Stimulated activated CD8-positive, alpha-beta memory T cell treated with anti-CD3 and anti-CD28 coated beads, Interleukin-7, amount 100 ng/mL, for 24 hours (primary cell): ENCODE measurements at places on chromosomes 6 and 20.
A peak's percentile ranks its signal among the peaks of the same experiment; 100 is the strongest.

- no peak for DNase-seq
Observed at GRCh38 chr6:167267921-167268401, 23.2 kb upstream of the UNC93A start.

DNA sequence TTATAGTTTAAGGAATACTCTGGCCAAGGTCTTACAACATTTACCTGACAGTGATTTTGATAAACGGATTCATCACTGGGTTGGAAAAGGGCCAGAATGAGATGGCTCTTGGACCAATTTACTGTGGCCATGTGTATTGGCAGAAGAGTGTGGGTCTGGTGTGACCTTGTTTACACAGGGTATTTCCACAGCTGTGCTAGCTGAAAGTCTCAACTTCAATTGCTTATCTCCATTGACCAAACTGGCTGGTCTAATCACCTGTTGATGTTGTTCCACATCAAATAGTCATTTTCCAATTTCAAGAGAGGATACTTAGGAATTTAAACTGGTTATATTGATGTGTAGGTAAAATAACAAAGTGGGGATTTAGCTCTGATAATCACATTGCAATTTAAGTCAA lies 501.6 kb upstream of the MAP3K7 start:
- DNase-seq: no peak

- DNase-seq: no peak
Observed at GRCh38 chr20:52738081-52738480, 234.1 kb upstream of the TSHZ2 start.

DNA sequence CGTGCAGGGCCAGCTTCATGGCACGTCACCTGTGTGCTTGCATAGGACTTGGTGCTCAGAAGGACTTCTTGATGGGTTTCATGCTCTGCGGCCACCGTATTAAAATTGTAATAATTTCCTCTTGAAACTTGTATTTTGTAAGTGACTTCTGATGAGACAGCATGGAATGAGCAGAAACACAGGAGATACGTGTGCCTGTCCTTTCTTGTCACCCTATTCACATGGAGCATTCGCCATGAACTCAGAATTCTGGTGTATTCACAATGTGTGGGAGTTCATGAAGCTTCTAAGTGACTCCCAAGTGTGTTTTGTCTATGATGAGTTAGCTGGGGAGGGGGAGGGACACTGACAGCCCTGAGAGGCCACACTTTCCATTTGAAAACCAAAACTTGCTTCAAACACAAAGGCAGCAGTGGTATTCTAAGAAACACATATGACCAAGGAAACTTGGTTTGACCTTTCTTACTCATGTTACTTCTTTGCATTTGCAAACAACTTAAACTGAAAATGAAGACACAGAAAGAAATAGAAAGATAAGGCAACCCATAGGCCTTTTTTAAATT lies 92.1 kb upstream of the NEDD9 start:
- DNase-seq: peak; percentile 21

GRCh38 chr6:89468998-89469397 lies 36.0 kb downstream of the ANKRD6 start:
- no peak for DNase-seq

DNA sequence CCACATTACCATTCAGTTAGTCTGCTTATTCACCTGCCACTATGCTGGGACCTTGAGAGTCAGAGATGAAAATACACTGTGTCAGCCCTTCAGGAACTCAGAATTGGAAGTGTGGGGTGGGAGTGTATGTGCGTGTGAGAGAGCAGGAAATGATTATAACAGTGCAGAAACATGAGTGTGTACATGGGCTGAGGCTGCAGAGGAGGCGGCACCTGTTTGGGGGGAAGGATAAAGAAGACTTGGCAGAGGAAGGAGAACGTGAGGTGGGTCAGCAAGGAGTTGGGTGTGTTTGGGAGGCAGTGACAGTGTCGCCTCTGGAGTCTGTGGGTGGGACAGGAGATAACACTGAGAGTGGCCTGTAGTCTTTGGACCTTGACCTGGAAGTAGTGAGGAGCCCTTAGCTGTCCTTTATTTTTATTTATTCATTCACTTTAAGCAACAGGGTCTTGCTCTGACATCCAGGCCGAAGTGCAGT lies 3.1 kb downstream of the CHMP4B start:
- no peak for DNase-seq

DNA sequence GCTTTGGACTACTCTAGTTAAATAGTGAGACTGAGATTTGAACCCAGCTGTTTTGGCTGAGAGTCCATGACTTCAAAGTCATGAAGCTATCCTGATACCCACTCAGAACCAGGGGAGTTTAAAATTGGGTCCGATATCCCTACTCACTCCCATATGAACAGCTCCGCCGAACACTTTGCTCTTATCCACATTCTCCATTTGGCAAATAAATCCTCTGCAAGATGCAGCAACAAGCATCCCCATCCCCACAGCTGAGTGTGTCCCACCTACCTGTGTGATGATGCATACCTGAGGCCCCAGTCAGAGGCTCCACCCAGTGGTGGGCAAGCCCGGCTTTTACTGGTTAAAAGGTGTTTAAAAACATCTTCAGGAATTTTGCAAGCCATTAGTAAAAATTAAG lies 108.3 kb upstream of the SLC24A3 start:
- DNase-seq: no peak

- no peak for DNase-seq
Observed at GRCh38 chr20:47578543-47578942, 76.9 kb downstream of the NCOA3 start.

DNA sequence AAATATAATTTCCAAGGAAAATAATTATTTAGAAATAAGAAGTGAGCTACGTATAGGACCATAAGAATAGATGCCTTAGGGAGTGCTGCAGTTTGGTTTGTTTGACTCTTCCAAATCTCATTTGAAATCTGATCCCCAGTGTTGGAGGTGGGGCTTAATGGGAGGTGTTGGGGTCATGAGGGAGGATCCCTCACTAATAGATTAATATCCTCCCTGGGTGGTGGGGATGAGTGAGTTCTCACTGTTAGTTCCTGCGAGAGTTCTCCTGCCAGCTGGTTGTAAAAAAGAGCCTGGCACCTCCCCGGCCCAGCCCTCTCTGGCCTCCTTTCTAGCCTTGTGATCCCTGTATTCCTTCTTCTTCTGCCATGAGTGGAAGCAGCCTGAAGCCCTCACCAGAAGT lies 69.3 kb downstream of the RCAN2 start:
- DNase-seq: no peak

GRCh38 chr6:147185216-147185615 lies 19.0 kb upstream of the STXBP5 start:
- no peak for DNase-seq

- DNase-seq: no peak
Observed at GRCh38 chr6:167532410-167533288, 207.8 kb downstream of the TTLL2 start.

- DNase-seq: no peak
Observed at GRCh38 chr6:44298055-44298803, 14.9 kb downstream of the AARS2 start.

DNA sequence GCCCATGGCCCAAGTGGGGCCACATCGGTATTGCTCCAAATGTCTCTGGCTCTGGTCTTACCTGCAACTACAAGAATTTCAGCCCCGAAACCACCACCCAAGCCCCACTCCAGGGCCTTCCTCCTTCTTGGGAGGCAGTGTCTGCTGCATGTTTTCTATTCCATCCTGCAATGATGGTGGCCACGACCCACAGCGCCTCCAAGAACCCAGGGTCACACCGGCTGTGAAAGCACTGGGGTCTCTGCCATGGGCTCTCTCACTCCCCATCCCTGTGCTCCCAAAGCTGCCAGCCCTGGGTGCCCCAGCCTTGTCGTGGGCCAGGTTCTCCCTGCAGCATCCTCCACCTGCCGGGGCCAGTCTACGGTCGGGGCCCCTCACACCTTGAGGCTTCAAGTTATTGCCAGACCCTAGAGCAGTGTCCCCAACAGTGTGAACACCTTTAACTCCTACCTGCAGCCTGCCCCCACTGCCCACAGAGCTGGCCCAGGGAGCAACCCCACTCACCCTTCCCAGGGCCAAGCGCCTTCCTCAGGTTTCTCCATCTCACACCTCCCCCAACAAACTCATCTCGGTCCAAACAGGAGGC lies 115.4 kb downstream of the JPH2 start:
- no peak for DNase-seq

DNA sequence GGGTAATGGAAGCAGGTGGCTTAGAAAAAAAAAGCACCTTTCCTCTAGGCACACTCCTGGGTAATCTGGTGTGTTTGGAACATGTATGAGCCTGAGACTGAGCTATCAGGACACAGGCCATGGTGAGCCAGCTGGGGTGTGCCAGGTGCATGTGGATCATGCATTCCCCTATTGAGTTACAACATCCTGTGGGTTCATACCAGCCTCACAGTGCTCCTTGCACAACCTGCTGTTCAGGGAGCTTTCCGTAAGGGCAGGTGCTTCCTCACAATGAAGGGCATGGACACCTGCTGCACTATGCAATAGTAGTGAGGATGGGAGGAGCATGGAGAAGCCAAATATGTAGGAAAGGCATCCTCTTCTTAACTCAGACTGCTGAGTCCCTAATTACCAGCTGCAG lies 197.2 kb upstream of the SUPT3H start:
- no peak for DNase-seq

DNA sequence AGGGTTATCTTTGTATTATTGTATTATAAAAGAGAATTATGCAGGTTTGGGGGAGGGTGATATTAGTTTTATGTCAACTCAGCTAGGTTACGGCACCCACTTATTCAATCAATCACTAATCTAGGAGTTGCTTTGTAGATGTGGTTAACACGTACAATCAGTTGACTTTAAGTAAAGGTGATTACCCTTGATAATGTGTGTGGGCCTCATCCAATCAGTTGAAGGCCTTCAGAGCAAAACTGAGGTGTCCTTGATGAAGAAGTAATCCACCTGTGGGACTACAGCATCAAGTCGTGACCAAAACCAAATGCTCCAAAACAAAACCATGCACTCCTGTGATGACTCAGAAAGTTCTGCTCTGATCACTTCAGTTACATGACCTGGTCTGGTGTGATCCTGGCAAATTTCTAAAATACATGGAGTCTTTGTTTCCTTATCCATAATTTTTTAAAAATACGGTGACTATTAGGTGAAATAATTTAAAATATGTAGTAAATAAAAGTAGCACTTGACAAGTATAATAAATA lies 114.1 kb downstream of the IYD start:
- no peak for DNase-seq

DNA sequence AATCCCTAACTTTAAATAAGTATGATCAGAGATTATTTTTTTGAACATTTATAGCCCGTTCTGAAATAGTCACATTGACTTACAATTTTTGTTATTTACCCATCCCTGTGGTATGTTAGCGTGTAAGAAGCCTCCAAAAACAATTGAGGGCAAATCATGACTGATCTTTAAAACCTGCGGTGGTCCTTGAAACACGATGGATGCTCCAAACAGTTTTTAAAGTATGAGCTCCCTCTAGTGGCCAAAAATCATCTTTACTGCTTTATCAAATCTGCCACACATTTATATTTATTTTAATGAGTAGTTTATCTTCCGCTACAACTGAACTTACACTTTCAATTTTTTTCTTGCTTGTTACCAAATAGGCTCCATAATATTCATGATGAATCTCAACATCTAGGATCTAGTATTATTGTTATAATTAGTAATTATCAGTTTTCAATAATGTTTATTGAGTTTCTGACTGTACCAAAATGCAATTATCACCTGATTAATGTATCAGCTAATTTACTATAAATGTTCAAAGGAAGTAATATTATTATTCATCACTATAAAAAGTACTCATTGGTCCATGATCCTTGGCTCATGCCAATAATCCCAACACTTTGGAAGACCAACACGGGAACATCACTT lies 52.2 kb downstream of the MARCKS start:
- DNase-seq: no peak

DNA sequence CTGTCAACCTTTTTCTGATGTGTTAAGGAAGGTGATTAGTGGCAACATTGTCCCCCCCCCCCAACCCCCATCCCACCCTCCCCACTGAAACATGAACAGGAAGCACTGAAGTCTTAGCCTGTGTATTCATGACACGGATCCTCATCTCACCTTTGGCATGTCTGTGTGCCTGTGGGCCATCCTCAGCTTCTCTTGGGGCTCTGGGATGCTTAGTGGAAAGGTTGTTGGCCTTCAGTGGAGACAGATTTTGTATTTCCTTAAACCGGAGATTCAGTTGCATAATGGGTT lies 93.6 kb downstream of the RREB1 start:
- no peak for DNase-seq

- no peak for DNase-seq
Observed at GRCh38 chr20:23445596-23446217, 6.2 kb downstream of the CSTL1 start.

- no peak for DNase-seq
Observed at GRCh38 chr20:53672484-53673129, 79.0 kb upstream of the ZNF217 start.

DNA sequence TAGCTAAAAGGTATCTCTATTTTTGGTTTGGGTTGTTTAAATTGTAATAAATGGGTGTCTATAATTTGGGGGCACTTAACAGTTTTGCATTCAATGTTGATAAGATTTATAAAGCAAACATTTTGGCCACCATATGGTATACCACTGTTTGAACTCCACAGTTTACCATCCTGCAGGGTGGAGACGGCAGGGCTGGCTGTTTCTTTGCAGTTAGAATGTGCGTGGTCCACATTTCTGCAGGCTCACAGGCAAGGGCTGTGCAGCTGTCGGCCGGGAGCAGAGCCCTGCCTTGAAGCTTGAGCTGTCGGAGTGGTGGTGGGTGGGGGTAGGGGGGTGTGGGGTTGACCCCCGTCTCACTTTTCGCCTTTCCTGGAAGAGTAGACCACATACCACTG lies 135.9 kb downstream of the CDH4 start:
- DNase-seq: no peak

GRCh38 chr20:24970030-24970553 lies 21.0 kb downstream of the CST7 start:
- DNase-seq: no peak

DNA sequence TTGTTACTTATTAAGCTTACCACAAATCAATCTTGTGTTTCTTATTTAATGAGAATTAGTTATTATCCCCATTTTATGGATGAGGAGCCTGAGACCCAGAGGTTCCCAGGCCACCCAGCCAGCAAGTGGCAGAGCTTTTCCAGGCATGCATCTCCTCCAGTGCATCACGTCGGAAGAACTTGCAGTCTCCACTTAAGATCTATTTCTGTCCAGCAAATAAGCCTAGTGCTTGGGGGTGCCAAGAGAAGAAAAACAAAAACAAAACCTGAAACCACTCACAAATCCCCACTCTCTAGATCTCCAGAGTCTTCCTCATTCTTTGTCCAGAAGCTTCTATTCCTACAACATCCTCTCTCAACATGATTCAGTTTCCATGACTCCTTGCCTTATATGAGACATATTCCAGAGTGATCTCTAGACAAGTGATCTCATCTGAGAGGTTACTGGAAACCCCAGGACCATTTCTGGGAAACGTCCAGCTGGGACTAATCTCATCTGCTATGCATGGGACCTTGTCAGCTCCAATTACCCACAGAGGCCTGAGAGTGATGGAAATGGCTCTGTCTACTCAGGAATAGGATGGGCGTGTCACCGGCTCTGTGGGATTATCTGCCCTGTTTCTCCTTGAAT lies 4.1 kb downstream of the GUCA1B start:
- no peak for DNase-seq
